Activated CD4-positive, alpha-beta T cell treated with anti-CD3 and anti-CD28 coated beads for 36 hours (primary cell): ENCODE measurements at places on chromosomes 2 and 18.

GRCh38 chr2:218259099-218259961 lies 1.5 kb upstream of the GPBAR1 start:
- DNase-seq, result no peak

DNA sequence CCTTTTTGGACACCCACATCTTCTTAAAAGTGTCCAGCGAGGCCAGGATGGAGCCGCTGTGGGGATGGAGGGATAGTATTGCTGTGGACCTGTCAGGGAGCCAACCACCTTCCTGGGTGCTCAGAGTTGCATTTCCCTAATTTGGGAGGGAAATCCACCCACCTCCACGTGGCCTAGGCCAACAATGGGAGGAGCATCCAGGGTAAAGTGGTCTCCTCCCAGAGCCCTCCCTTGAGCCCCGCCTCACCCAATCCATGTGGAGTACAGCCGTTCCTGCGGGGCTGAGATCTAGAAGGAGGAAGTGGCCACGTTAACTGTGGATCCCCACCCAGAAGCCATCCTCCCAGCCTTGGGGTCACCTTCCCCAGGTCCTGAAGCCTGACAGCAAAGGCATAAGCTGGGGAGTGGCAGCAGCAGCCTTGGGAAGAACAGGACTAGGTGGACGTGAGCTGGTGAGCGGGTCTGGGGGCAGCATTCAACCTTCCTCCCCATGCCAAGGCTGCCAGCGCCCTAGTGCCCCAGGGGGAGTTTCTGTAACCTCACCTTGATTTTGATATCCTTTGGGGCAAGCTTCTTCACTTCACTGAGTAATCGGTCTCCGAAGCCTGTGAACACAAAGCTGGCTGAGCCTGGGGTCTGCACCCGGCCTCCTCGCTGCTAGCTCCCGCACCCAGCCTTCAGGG lies 6.8 kb downstream of the ACTR1B start:
- DNase-seq, result no peak

DNA sequence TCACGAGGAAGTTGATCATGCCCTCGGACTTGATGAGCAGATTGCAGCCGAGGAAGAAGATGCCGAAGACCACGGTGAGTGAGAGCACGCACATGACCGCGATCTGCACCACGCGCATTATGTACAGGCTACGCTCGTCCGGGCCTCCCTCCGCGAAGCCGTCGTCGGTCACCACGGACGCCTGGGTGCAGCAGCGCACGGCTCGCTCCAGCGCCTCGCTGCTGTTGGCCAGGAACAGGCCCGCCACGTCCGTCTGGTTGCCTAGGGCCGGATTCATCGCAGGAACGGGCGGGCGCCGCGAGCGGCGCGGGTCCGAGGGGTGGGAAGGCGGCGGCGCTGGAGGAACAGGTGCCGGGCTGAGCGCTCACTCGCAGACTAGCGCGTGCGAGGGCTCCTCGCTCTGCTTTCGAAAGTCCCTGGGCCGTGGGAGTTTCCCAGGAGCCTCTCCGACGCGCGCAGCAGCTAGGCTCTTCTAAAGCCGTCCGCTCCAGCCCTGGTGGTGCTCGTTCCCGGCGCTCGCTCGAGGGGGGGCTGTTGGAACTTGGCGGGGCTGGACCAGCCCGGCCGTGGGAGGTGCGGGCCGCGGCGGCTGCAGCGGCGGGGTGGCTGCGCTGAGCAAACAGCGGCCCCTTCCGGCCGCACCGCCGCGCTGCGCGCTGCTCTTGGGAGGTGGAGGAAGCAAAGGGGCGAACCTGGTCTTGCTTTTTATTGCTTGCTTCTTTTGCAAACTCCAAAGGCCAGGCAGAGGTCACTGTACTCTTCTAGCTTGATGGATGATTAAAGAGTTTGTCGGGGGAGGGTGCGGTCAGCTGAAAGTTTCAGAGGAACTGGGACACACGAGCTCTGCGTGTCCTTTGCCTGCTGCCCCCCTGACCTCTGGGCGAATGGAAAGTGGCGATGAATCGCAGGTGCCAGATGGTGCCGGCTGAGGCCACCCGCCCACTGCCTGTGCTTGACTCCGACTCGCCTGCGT lies at the start of gene RPRM:
TSS of gene RPRM (minus strand) at position 474 of the 973 bp plus-strand sequence. CDS start at position 277, 197 bp downstream.
- DNase-seq, result peak; percentile 74

DNA sequence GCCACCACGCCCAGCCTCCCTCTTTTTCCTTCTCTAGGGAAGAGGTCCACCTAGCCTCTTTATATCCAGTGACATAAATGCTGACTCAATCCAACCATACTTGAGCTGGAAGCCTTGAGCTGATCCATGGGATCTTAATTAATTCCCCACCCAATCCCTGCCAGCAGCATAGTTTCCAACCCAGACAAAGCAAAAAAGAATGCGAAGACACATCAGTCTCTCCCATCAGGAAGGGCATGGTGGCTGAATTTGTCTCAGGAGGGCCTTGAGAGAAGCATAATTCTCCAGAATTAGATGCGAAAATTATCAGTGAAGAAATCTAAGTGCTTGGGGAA lies 22.5 kb downstream of the CASP10 start:
- DNase-seq, result no peak

DNA sequence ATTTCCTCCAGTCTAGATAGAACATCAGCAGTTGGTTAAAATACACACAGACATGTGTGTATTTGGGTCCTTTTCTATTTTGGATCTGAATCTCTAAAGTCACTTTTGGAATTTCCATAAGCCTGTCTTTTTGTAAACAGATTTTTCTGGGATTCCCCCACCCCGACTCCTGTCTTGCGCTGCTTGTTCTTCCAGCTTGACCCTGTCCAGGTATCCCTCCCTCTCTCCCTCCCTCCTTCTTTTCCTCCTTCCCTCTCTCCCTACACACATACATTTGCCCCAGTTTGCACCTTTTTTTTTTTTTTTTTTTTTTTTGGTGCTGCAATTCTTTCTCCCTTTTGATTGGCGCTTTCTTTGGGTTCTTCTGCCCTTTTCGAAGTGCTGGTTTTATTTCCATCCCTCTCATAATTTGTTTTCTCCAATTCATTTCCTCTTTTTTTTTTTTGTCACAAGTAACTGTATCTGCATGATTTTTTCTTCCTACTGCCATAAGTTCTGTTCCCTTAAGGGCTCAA lies 114.8 kb upstream of the SERTAD2 start:
- no peak for DNase-seq

- no peak for DNase-seq
Measured at GRCh38 chr18:11178951-11179549, 29.7 kb upstream of the PIEZO2 start.

DNA sequence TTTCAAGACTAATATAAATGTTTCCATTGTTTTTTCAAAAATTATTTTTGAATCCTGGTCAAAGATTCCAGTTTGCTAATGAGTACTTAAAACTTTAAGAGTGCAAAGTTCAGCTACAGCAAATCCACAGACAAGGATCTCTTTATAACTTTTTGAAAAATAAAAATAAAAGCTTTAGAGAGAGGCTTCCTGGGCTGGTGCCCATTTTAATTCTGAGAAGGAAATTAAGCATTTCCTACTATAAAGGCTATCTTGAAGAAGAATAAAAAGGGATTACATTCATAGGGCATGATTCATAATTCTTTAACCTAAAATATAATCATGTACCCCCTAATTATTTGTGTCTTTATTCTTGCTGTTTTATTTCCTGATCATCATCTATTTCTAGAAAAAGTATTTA lies 38.2 kb downstream of the DNAJC10 start:
- DNase-seq, result no peak

DNA sequence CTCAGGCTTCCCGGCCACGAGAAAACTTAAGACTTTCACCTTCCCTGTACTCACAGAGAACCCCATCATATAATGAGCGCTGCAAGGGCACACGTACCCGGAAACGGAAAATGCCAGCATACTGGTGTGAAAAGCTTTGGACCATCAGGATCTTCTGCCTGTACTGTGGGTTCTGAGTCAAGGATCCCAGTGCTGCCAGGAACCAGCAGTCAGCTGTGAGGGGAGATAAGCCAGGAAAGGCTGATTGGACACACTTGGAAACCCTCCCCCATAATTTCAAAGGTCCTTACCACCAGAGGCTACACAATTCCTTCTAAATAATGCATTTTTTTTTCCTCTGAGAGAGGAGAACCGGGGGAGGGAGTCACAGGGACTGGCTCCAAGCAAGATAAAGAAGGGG lies 31.4 kb downstream of the CAPN13 start:
- no peak for DNase-seq
